ENCODE measurements at places on chromosomes 3 and 15.

DNA sequence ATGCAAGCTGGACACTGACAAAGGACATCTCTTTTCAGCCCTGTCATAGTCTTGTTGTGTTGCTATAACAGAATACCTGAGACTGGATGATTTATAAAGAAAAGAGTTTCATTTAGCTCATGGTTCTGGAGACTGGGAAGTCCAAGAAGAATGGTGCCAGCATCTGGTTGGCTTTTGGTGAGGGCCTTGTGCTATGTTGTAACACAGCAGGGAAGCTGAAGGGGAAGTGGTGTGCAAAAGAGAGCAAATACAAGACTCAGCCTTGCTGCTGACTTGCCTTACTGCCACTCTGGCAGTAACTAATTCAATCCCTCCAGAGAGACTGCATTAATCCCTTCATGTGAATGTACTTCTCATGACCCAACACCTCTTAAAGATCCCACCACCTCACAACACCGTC, 356.3 kb upstream of the PROK2 start:
- no peak for DNase-seq

DNA sequence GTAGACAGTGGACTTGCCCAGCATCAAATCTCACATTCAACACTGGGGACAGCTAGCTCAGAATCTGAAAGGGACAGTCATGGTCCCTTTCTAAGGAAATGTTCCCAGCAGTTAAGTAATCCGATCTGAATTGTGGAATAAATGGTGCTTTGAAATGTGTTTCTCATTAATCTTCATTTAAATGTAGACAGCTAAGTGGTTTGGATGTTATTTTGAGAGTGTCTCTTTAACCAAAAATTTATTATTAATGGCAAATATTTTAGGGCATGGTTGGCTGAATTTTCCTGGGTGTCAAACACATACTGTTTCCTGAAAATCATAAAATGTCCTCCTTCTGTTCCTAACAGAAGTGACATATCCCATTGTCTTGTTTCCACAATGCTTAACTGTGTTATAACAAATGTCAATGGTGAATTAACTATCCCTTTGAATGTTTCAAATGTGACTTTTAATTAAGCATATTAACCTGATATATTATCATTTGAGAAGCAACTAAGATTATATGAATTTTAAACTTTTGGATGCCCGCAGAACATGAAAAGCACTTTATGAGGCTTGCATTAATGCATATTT, 210.8 kb downstream of the CHST2 start:
- DNase-seq: no peak

DNA sequence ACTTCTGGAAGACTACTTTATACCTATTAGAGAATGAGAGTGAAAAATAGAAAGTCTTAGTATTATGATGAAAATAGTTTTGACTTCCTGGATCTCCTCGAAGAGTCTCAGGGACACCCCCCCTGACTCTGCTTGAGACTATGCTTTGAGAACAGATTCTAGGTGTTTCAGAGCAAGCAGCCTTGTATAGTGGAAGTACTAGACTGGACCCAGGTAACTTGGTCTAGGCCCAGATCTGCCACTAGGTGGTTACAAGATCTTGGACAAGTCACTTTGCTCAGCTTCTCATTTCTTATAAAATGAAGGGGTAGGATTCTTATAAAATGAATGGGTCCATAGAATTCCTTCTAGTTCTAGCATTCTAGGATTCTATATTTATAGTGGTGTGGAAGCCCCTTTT, 9.1 kb downstream of the ABHD5 start:
- DNase-seq: no peak

DNA sequence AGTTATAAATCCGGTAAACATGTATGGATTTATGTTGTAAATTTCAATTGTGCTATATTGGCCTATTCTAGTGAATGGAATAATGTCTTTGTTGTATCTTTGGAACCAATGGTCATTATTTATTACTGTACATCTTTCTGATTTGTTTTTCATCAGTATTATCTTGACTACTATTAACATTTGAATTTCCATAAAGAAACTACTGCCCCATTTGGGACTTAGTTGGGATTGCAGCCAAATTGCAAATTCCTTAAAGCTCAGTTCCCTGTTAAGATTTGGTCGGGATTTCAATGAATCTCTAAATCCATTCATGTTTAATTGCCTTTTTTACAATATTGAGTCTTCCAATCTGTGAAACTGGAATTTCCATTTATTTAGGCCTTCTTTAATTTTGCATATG, 822.4 kb upstream of the CADM2 start:
- DNase-seq: no peak

- no peak for DNase-seq
Observed at GRCh38 chr3:132006605-132007204, 28.1 kb downstream of the CPNE4 start.

- no peak for DNase-seq
Observed at GRCh38 chr3:131925571-131925970, 109.2 kb downstream of the CPNE4 start.

DNA sequence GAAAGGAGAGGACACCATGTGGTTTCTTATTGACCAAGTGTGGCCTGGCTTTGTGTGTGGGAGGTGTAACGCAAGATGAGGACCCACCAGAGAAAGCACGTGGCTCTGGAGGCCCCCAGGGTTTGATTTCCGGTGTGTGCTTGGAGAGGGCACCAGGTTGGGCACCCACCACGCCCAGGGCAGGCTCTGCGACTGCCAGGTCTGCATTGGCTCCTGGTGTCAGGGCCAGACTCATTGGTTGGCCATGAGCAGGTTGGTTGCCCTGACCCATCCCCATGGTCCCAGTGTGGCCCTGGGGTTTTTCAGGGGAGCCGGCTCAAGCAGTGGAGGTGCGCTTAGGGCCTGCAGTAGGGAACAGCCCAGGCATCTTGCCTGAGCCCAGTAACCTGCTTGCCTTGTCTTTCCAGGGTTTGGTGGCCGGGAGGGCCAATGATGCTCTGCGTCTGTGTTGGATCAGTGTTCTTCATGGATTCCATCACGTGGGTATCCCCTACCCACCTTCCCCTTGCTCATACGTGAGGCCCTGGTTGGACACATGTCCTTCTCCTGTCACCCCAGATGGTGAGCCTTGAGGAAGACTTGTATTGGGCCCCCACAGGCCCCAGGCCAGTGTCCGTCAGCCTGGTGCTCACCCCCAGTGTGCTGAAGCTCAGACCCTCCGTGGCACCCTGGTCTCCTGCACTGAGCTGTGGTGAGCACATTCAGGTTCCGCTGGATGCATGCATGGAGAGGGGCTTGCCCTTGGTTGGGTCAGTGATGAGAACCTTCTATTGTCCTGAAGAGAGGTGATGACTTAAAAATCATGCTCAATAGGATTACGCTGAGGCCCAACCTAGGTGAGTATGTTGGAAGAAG, 193.9 kb downstream of the UBE3A start:
- no peak for DNase-seq

- no peak for DNase-seq
Observed at GRCh38 chr15:41979493-41980266, 7.3 kb upstream of the EHD4 start.

DNA sequence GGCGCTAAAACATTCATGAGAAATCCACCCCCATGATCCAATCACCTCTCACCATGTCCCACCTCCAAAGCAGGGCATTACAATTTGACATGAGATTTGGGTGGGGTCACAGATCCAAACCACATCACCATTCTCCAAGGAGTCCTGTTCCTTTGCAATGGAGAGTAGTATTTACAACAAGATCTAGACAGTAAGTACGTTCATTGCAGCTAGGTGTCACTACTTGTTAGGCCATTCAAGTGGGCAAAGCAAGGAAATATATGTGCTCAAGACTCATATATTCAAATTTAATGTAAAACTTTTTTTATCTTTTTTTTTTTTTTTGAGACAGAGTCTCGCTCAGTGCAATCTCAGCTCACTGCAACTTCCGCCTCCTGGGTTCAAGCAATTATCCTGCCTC, 79.3 kb downstream of the AQP9 start:
- no peak for DNase-seq

- DNase-seq: no peak
Observed at GRCh38 chr3:151367448-151367847, 17.1 kb downstream of the P2RY12 start.

DNA sequence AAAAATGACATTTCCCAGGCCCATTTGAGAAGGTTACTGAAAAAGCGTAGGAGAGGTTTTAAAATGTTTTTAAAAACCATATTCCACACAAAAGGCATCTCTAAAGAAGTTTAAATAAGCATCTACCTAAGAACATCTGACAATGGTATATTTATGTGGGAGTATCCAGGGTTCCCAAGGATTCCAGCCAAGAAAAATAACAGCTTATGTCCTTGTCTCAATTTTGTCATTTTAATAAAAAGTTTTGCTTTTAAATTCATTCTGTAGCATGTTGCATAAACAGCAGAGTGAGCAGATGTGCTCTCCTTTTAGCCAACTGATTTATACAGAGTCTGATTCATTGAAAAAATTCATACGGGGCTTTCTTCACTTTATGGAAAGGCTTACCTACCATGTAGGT, 129.9 kb downstream of the LRRC3B start:
- no peak for DNase-seq

Data from stimulated activated CD8-positive, alpha-beta memory T cell treated with anti-CD3 and anti-CD28 coated beads, Interleukin-4, amount 100 ng/mL, for 1 hour (primary cell).